ENCODE measurements at places on chromosomes 11 and 22.

DNA sequence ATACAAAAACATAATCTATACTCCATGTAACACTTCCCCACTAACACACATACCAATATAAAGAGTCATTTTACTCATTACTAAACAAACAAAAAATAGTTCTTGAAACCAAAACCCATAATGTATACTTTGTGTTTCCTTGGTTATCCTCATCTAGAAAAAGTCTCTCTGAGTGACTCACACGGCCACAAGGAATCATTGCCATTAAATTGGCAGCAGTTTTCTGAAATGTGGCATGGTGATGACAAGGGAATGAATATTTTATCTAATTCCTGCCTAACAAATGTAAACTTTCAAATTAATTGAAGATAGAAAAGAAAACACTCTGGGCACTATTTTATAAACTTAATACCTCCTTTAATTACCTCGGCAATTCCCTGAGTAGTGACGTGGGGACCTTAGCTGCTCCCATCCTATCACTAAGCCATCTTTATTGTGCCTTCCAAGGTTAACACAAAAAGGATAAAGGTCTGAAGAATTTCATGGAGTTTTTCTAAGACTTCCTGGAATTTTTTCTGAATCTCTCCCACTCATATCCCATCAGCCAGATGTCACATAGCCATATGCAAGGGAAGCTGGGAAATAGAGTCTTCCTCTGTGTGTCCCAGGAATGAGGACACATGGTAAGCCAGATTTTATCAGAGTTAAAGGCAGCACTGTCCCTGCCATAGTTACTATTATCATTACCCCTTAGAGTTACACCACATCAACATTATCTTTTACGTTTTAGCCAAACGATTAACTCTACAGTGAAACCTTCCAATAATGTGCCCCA lies 857.2 kb upstream of the TENM4 start:
- DNase-seq, result no peak

DNA sequence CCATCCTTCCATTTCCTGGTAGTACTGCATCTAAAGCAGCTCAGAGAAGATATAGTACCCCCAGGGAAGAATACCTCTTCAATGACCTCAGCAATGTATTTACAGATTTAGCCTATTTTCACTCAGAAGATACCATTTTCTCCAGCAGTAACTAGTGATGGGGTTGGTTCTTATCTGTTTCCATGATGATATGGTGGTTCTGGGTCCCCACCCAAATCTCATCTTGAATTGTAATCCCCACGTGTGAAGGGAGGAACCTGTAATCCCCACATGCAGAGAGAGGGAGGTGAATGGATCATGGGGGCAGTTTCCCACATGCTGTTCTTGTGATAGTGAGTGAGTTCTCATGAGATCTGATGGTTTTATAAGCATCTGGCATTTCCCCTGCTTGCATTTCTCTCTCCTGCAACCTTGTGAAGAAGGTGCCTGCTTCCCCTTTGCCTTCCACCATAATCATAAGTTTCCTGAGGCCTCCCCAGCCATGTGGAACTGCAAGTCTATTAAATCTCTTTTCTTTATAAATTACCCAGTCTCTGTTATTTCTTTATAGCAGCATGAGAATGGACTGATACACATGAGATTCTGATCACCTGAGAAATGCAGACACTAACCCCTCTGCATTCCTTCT lies 139.2 kb downstream of the CCDC81 start:
- DNase-seq, result no peak

GRCh38 chr22:29821291-29822016 lies 16.6 kb downstream of the ASCC2 start:
- peak; percentile 74 for DNase-seq

DNA sequence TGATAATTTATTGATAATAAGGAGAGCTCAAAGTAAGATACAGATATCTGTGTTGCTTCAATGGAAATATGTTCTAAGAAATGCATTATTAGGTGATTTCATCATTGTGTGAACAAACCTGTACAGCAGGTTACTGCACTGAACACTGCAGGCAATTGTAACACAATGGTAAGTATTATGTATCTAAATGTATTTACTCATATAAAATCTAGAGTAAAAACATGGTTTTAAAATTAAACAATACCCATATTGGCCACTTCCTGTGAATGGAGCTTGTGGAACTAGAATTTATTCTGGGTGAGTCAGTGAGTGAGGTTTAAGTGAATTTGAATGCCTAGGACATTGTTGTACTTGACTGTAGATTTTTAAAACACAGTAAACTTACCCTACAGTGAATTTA lies 722.9 kb upstream of the RAG2 start:
- DNase-seq, result no peak

DNA sequence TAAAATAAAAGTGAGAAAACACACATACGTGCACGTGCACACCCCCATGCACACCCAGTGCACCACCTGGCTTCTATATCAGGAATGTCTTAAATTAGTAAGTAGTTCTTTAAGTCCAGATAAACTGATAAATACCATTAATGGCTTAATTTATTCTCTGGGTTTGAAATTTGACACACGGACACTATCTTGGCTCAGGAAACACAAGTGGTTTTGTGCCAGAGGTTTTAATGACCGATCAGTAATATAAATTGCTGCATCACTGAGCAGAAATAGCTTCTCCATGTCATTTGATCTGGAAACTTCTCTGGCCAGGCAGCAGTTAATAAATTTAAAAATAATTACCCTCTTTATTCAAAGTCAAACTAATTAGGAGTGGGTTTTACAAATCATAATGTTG lies 101.5 kb upstream of the NNMT start:
- no peak for DNase-seq

- DNase-seq, result no peak
Measured at GRCh38 chr11:69186316-69187260, 30.9 kb downstream of the SMIM38 start.
